RPMI8226 (cell line): ENCODE measurements at places on chromosomes 4 and X.

DNA sequence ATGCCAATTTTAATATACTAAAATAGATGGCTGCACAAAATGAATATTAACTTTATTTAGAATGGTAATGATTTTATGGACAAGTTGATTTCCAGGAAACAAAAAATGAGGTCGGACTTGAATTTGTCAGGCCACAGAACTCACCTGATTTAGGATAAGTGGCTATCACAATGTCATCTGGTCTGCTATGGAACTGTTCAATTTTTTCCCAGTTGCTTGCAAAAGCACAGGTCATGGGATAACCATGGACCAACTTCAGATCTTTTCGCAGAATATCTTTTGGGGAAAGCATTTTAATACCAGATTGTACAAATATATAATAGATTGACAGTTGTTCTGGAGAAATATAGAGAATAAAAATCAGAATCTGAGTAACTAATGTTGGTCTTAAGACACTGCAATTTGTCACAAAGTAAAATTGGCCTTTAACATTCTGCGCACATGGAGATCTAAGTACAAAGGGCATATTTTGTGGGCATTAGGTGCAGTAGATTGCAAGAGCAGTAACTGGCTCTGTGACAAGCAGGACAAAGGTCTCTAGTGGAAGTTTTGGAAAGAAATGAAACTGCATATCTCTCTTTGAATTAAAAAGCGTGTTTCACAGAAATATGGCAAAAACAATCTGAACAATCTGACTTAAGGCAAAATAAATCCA is 5.4 kb downstream of the SULT1B1 start:
- no peak for DNase-seq

GRCh38 chrX:134244043-134244442 is 7.1 kb downstream of the CCDC160 start:
- no peak for DNase-seq

GRCh38 chrX:142250502-142250901 is 45.4 kb upstream of the MAGEC2 start:
- no peak for DNase-seq

GRCh38 chrX:42739258-42739657 is 38.7 kb downstream of the PPP1R2C start:
- DNase-seq: peak; percentile 3

- no peak for DNase-seq
Measured at GRCh38 chr4:7278071-7278765, 85.9 kb downstream of the SORCS2 start.

DNA sequence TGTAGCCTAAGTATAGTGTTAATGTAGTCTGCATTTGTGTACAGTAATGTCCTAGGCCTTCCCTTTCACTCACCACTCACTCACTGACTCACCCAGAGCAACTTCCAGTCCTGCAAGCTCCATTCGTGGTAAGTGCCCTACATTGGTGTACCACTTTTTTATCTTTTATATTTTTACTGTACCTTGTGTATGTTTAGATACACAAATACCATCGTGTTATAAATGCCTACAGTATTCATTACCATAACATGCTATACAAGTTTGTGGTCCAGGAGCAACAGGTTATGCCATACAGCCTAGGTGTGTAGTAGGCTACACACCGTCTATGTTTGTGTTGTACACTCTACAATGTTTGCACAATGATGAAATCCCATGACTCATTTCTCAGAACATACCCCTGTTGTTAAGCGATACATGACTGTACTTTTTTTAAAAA is 15.4 kb downstream of the TSPAN5 start:
- no peak for DNase-seq

GRCh38 chr4:16457944-16458343 is 231.7 kb upstream of the TAPT1 start:
- no peak for DNase-seq

GRCh38 chr4:83664071-83664470 is 128.2 kb downstream of the GPAT3 start:
- DNase-seq: no peak

DNA sequence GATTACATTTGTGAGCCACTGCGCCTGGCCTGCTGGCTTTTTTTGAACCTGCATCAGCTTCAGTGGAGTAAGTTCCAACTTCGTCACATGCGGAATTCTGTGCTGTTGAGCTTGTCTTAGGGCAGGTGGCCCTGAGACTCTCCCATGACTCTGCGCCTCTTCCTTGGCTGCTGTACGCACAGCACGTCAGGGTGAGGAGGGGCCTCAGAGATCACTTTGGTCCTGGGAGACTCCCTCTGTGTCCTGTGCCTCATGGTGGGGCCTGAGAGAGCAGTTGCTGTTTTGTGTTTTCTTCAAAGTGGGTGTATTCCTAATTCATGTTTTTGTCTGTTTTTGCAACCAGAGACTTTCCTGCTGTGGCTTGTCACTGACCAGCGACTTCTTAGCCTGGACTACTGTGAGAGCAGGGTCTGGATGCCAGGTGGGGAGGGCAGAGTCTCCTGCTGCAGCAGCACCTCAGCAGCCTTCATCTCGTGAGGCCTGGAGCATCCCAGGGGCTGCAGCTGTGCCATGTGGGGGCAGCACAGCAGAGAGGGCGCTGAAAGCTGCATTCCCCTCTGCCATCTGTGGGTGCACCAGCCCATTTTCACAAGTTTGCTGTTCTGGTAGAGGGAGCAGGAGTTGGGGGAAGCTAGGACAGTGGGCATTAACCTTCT is 107.8 kb downstream of the TNIP2 start:
- DNase-seq: no peak

- peak; percentile 28 for DNase-seq
Measured at GRCh38 chr4:825063-825970, 612 bp downstream of the CPLX1 start.

GRCh38 chr4:79682801-79683530 is 274.9 kb upstream of the GK2 start:
- DNase-seq: no peak

DNA sequence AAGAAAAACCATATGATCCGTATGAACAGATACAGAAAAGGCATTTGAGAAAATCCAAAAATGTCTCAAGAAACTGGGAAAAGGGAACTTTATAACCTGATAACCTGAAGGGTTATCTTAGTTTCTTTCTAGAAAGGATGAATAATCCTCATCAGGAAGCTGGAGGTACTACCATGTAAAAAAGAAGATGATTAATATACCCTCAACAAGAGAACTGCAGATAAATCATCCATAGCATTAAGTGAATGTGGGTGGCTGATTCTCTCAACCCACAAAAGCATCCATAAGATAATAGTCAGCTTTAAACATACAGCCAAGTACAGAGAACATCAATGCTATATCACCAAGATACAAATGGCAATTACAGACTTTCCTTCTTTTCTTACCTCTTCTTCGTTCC is 26.4 kb downstream of the ANAPC10 start:
- DNase-seq: no peak

DNA sequence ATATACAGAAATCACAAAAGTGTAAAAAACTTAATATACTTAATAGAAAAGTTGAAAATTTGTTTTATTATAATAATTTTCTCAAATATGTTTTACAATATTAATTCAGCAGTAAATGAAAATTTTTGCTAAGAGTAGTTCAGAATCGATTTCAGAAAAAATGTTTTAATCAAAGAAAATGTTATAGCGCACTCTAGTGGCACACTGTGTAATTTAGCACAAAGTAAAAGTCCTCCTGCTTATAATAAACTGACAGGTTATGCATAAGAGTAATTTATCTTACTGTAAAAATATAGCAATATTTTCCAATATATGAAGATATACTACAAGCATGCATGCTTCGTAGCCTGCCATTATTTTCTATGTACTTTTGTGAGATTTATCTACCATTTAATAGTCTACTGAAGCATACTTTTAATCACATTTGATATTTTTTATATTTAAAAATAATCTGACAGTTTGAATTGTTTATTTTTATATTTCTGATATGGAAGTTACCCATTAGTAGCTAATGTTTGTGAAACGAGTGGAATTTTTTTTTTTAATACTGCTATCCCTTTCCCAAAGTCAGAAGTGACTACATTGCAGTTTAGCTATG is 217.9 kb upstream of the KLHL4 start:
- peak; percentile 16 for DNase-seq

GRCh38 chrX:79138658-79139241 is 5.7 kb upstream of the GPR174 start:
- DNase-seq: peak; percentile 40

- DNase-seq: peak; percentile 50
Measured at GRCh38 chrX:51955200-51955599, 61.8 kb downstream of the MAGED1 start.

DNA sequence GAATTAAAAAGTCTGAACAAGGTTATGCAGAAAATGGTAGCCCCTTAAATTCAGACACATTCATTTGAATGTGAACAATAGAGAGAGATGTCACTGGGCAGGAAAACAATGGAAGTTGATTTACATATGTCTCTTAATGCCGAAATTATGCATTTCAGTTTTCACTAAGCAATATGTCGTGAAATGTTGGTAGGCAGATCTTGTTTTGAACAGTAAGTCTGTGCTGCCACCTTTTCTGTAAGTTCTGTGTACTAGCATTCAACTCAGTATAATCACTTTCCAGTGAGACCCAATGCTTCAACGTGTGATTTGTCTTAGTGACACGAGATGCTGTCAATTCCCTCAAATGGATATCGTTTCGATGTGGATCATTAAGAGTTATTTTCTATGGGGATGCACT is 222.7 kb upstream of the VCX3A start:
- no peak for DNase-seq

DNA sequence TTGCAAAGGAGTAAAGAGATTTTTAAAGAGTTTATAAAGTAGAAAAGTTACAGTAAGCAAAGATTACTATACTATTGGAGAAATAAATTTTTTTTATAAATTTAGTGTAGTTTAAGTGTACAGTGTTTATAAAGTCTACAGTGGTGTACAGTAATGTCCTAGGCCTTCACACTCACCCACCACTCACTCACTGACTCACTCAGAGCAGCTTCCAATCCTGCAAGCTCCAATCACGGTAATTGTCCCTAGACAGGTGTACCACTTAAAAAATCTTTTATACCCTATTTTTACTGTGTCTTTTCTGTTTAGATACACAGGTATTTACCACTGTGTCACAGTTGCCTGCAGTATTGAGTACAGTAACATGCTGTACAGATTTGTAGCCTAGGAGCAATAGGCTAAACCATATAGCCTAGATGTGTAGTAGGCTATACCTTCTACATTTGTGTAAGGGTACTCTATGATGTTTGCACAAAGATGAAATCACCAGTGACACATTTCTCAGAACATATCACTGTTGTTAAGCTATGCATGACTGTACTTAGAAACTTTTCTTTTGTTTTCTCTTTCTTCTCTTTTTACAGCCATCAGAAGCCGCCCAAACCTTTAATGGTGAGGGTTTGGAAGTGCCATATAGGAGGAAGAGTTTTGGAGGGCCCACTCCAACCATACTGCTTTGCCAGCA is 11.8 kb upstream of the SH3RF1 start:
- no peak for DNase-seq

- no peak for DNase-seq
Measured at GRCh38 chr4:54017308-54017707, 47.1 kb downstream of the CHIC2 start.

DNA sequence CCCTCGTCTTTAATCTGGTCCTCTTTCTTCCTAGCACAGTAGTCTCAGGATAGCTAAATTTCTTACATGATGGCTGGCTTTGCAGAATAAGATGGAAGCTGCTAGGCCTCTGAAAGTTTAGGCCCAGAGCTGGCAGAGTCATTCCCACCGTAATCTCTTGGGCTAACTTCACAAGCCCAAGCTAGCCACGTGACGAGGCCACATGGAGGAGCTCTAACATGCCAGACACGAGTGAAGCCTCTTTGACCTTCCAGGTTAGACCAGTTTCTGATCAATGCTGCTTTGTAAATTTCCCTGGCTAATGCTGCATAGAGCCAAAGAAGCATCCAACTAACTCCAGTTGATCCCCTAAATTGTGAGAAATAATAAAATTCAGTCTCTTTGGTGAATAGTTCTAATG is 9.5 kb upstream of the CENPE start:
- DNase-seq: no peak

- DNase-seq: no peak
Measured at GRCh38 chr4:39664828-39665731, 26.4 kb upstream of the SMIM14 start.

- DNase-seq: peak; percentile 40
Measured at GRCh38 chrX:39309018-39309635, 507.9 kb downstream of the MID1IP1 start.

GRCh38 chr4:132195176-132195575 is 953.9 kb upstream of the PCDH10 start:
- DNase-seq: no peak

GRCh38 chr4:174523025-174523693 is 871 bp upstream of the HPGD start:
- DNase-seq: no peak

DNA sequence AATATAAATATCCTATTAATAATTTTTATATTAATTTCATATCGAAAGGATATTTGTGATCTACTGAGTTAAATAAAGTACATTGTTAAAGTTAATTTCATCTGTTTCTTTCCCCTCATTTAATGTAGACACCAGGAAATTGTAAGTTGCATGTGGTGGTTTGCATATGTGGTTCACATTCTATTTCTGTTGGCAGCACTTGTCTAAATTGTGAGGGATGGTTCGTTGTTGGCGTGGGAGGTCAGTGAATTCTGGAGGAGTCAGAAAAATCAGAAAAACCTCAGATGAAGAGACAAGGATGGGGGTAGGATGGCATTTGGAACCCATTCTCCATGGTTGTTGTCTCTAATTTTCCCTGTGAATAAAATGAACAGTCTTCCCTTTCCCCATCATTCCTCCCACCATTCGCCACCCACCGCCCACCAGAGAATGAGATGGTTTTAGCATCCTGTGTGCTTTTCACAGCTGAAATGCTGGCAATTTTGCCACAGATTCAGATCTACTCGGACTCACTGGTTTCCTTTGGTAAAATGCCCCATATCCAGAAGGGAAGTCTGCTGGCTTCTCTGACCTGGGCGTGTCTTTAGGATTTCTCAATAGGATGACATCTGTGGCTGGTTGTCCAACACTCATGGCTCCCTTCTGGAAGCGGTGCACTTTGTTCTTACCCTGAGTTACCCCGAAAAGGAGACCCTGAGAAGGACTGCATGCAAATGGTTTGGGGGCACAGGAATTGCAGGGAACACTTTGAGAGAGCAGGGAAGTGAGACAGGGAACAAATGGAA is 52.3 kb downstream of the LGI2 start:
- DNase-seq: no peak

DNA sequence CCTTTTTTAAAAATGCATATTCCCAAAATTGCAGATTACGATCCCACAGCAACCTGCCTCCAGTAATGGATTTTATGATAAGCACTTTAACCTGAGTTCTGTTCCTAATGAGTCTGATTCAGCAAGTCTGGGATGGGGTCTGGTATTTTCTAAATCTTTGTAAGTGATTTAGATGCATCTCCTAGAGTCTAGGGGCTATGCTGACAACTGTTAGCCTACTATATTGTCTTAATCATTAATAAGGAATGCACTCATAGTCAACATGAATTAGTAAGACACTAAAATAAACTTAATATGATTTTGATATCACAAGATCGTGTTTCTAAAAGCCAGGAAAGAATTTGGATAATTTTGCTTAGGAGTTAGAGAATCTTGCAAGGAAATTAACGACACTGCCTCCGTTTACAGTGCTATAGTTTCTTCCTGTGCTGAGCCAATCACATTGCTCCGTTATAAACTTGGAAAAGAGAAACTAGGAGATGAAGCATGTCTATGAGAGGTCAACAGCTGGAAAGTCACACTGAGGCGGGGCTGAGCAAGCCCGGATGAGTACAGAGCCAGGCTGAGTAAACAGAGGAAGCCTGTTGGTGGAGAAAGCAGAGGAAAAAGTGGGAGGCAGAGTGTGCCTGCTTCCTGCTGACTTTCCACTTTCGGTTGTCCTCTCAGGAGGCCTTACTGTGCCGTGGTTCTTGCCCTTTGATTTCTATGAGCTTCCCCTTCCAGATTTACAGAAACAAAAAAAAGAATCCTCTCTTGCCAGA is 5.4 kb downstream of the SCARB2 start:
- peak; percentile 69 for DNase-seq
